ENCODE measurements at places on chromosomes 4 and X. TPM values are rescaled to one million over a fixed set of nuclear protein-coding genes. Genes with fewer than 3 reads are reported as not detected.

The C4orf51 gene
- not detected for polyA plus RNA-seq

The NALF2 gene
- polyA plus RNA-seq: 0.38 TPM

The SSX1 gene
- not detected for polyA plus RNA-seq

The UGT2B15 gene
- polyA plus RNA-seq: 41.0 TPM

The ARL9 gene
- 0.85 TPM for polyA plus RNA-seq

The FAM114A1 gene
- 113 TPM for polyA plus RNA-seq

The ADH1C gene
- polyA plus RNA-seq: 4.4 TPM

The SPANXN1 gene
- polyA plus RNA-seq: not detected

The TSPAN5 gene
- polyA plus RNA-seq: 39.1 TPM

The IBSP gene
- 0.12 TPM for polyA plus RNA-seq

Measured in hepatocyte (in vitro differentiated cells).